SK-N-DZ (cell line): ENCODE measurements at places on chromosomes 12 and 14.

GRCh38 chr14:96297000-96297399 is 41.0 kb downstream of the BDKRB1 start:
- DNase-seq = no peak

DNA sequence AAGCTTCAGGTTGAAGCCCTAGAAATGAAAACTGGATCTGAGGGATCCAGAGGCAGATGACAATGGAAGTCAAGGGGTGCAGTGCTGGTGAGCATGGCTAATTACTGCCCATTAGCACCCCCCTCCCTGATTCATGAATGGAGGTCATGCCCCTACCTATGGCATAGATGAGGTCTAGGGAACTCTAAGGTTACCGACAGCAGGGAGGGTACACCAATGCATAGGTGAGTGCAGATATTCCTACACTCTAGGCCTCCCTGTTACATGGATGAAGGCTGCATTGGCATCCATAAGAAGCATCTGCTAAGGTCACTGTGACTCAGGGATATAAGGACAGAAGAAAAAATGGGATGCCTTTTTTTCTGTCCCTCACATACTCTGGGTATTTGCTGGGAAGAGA is 147.3 kb downstream of the CCDC59 start:
- DNase-seq = no peak

DNA sequence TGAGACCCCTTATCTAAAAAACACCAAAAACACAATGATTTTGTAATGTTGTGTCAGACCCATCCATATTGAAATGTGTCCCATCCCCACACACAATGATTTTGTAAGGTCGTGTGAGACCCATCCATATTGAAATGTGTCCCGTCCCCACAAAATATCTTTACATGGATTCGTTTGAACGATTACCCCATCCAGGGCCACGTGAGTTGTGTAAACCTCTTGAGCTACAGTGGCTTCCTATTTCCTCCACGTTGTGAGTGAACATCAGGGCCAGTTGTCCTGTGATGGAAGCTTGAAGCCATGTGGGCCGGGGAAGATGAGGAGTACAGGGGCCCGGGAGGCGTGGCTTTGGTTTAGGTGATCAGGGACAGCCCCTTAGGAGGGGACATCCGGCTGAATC is 27.0 kb upstream of the ULK1 start:
- no peak for DNase-seq

DNA sequence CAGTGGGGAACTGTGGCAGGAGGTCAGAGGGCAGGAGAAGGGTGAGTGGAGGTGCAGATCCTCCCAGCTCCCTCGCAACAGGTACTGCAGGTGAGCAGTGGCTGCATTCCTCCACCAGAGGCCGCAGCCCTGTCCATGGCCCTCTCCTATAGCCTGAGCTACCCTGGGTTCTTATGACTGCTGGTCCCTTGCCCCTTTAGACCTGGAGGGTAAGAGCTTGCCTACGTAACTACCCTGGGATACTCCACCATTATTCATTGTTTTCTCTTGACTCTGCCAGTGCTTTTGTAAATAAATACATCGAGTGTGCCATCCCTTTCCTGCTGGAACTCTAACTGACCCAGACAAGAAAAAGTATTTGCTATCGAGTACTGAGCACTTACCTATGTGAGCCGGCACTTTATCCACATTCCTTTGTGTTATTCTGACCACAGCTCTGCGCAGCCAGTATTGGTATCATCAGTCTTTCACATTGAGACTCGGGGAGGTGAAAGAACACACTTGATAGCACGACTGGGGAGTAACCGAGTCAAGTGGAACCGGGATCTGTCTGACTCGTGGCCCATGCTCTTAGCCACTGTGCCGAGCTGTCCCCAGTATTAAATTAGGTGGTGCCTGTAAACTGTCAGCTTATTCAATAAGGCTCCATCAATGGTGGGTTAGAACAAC is 38.5 kb downstream of the LTBP2 start:
- DNase-seq = no peak

GRCh38 chr14:62015945-62016344 is 253.7 kb downstream of the SNAPC1 start:
- DNase-seq = no peak

DNA sequence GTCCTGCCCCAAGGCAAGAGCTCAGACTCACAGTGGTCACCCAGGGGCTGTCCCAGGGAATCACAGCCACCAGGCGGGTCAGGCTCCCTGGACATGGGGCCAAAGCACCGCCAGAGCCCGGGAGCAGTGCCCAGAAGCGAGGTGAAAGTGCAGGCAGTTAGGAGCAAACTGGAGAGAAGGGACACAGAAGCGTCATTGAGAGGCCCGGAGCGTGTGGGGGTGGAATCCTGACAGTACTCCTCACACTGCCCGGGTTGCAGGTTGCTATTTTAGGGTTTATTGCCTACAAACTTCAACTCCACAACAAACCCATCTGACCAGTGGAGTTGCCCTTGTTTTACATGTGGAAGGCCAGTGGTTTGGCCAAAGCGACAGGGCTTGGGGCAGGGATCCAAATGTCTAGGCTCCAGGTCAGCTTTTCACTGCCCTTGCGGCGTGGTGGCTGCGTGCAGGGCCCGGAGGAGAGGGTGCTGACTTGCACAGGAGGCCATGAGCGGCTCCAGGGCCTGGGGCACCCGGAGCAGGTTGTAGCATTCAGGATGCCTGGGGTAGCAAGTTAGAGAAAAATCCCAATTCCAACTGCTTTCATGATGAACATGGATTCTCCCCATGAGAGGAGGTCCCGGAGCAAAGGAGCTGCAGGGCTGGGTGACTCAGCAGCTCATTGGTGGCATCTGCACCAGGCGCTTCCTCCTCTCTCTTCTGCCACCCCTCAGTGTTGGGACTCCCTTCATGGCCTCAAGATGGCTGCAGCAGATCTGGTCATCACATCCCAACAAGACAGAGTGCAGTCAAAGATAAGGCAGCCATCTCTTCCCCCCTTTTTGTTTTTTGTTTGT is 112.3 kb upstream of the NCOR2 start:
- no peak for DNase-seq

DNA sequence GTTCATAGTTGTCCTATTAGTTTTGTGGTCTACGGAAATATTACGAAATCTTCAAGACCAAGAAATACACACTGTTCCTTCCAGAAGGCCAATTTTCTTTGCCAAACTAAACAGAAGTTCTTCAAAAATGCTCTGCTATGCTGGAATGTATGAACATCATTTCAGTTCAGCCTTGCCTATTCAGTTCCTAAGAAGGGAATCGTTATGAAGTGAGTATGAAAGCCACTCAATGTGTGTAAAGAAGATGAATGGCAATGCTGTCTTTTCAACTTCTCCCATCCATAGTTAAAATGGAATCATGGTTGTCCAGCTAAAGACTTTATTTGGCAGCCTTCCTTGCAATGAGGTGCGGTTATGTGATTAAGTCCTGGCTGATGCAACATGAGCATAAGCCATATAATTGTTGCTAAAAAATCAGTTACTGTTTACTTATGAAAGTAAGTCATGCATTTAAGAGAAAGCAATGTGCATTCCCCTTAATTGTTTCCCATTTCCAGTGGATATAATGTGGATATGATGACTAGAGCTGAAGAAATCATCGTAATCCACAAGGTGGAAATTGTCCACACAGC is 73.8 kb upstream of the PTPRR start:
- no peak for DNase-seq

GRCh38 chr12:1924996-1925683 is 6.7 kb upstream of the CACNA2D4 start:
- DNase-seq = no peak

- no peak for DNase-seq
These were observed 12.3 kb upstream of the C12orf71 start for GRCh38 chr12:27094726-27095125.

DNA sequence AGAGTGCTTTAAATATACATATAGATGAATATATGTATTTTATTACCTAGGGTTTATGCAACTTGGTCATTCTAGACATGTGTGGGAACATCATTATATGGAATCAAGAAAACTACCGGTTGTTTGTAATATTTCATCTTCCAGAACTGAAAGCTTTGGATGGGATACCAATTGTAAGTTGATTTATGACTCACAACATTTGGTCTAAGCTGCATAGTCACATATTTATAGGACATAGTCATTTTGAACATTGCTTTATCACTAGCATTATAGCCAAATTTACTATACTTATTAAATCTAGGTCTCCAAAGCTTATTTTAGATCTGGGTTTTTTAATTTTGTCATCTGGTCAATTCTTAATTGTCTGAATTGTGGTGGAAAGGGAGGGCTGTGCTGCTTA is 83.7 kb upstream of the PCNX4 start:
- no peak for DNase-seq

DNA sequence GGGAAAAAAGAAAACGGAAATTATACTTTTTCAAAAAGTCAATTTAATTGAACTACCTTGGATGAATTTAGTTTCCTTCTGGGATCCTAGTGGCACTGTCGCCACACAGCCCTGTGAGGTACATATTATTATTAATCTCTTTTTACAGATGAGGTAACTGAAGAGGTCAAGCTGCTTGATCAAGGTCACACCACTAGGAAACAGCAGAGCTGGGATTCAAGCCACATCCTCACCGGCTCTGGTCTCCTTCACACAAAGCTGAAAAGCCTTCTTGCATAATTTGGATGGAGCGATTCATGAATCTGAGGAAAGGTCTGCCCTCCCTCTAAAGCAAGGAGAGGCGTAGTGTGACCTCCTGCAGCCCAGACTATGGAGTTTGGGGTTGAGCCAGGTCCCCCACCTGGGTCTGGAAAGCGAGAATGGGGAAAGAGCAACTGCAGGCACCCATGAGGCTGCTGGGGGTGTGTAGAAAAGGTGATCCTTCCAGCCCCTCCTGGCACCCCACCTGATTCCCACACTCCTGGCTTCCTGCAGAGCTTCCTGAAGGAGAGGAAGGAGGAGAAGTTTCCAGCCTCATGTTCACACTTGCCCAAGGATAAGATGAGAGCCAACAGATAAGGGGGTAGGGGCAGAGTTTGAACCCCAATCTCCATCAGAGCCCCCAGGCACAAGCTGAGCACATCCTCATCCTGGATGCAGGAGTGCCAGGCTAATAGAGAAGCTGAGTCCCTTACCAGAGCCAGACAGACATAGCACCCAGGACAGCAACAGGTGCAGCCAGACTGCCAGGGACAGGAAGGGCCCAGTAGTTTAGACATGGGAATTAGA is 3.9 kb upstream of the KRT79 start:
- no peak for DNase-seq

- no peak for DNase-seq
These were observed 16.3 kb downstream of the DUSP16 start for GRCh38 chr12:12546314-12546772.

GRCh38 chr12:100476013-100476751 is 2.5 kb downstream of the NR1H4 start:
- DNase-seq = no peak

DNA sequence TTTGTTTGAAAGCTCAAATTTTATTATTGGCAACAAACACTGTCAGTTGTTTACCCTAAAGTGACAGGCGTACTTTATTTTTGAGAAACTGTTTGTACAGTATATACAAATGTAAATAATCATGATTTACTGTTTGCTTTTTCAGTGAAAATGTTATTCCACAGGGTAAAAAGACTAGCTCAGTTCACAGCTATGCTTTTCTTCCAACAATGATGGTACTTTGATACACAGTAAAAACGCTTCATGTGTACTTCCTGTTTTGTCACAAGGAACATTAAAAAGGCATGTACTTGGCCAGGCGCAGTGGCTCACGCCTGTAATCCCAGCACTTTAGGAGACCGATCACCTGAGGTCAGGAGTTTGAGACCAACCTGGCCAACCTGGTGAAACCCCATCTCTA is 53.7 kb downstream of the MON2 start:
- DNase-seq = no peak

DNA sequence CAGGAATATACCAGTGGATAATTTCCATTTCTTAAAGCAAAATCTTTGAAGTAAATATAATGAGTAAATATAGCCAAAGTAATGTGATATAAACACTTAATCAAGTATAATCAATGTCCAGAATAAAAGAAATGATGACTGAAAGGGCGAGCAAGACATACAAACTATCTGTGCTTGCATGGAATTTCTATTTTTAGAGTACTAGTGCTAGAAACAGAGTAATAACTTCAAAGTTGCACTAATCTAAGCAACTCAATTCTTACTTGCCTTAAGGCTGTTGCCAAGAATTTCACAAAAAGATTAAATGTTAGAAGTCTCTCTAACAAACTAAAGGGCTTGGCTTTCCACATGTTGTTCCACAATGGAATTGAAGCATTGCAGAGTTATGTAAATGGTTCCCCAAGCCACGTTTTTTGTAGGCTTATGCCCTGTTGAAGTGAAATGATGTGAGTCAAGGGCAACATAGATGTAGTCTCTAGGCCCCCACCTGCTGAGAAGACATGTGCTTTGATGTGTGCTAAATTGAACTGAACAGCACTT is 175.0 kb upstream of the LMNTD1 start:
- no peak for DNase-seq

GRCh38 chr14:95185033-95185766 is 27.9 kb upstream of the DICER1 start:
- DNase-seq = no peak

DNA sequence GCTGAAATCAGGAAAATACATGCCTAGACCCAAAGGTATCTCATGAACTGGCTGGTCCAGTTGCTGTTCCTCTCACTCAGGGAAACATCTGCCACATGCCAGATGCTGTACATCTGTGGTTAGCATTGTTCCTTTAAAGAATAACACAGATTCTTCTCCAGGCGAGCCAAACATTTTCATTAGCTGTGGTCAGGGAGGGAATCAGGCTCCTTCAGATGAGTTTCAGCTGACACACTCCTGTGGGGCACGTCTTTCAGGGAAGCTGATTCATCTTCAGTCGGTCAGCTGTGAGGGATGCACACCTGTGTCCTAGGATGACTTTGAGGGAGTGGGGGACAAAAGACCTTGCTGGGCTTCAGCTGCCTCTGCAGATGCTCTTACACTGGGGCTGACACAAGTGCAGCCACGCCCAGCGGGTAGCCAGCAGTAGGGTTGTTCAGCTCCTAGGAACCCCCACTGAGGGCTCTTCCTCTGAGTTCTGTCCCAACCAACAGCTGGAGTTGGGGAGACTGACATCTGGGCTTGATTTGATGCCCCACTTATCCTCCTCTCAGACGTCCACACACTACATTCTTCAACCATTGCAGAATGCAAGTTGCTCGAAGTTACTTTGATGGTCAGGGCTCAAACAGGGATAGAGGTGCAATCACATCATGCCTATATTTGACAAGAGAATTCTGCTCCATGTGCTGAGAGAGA is 155.0 kb downstream of the NUAK1 start:
- DNase-seq = no peak

DNA sequence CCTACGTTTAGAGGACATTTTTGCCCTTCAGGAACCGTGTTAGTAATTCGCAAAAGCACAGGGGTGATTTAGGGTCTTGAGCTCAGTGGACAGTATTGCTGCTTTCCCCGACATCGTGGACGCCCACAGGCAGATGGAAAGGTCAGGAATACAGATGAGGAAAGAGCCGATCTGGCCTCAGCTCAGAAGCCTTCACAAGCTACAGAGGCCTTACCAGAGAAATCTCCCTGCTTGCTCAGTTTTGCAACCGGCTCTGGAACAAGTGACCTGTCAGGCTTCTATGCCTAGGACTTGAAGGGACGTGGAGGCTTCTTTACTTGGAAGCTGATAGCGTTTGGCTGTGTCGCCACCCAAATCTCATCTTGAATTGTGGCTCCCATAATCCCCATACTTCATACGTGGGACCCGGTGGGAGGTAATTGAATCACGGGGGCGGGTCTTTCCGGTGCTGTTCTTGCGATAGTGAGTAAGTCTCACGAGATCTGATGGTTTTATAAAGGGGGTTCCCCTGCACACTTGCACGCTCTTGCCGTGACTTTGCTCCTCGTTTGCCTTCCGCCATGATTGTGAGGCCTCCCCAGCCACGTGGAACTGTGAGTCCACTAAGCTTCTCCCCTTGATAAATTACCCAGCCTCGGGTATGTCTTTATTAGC is 332.5 kb downstream of the MED13L start:
- no peak for DNase-seq
